CD8-positive, alpha-beta memory T cell (primary cell): ENCODE measurements at places on chromosomes 1 and 21. TPM values are rescaled to one million over a fixed set of nuclear protein-coding genes. Genes with fewer than 3 reads are reported as not detected.

DNA sequence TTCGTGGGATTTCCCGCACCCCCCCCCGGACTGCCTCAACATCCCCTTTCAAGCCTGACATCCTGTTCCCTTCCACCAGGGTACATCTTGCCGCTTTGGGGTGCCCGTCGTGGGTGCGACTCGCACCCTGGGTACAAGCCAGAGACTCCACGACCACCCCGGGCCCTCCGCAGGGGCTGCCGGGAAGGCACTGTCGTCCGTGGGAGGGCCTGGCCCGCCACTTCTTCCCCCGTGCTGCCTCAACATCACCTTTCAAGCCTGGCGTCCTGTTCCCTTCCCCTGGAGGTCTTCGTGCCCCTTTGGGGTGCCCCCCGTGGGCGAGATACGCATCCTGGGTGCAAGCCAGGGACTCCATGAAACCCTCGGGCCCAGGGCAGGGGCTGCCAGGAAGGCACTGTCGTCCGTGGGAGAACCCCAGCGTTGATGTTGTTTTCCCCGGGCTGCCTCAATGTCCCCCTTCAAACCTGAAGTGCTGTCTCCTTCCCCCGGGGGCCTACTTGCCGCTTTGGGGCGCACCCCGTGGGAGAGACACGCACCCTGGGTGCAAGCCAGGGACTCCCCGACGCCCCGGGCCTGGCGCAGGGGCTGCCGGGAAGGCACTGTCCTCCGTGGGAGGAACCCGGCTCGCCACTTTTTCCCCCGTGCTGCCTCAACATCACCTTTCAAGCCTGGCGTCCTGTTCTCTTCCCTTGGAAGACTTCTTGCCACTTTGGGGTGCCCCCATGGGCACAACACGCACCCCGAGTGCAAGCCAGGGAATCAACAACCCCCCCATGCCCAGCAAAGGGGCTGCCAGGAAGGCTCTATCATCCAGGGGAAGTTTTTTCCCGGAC, 138.6 kb downstream of the LIPI start:
- H3K27me3 ChIP-seq = no peaks in the 10 kb centered on the region
- H3K4me3 ChIP-seq = no peak overlapping the region
- no peak overlapping the region for H3K27ac ChIP-seq
- H3K36me3 ChIP-seq = no peaks in the 10 kb centered on the region
- no peak for DNase-seq

The LRRC71 gene
- polyA plus RNA-seq = not detected

DNA sequence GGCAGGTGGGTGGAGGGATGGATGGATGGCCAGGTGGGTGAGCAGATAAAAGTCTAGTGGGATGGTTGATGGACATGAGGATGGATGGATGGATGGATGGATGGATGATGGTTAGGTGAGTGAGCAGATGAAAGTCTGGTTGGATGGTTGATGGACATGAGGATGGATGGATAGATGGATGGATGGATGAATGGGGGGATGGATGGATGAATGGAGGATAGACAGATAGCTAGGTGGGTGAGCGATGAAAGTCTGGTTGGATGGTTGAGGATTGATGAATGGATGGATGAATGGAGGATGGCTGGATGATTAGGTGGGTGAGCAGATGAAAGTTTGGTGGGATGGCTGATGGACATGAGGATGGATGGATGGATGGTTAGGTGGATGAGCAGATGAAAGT, 9.0 kb upstream of the ARHGEF19 start:
- H3K27me3 ChIP-seq = no peaks in the 10 kb centered on the region
- no peaks in the 10 kb centered on the region for H3K36me3 ChIP-seq
- H3K4me3 ChIP-seq = no peak overlapping the region
- H3K27ac ChIP-seq = no peak overlapping the region
- H3K4me1 ChIP-seq = peaks cover 7% of the 10 kb centered on the region
- no peak for DNase-seq

DNA sequence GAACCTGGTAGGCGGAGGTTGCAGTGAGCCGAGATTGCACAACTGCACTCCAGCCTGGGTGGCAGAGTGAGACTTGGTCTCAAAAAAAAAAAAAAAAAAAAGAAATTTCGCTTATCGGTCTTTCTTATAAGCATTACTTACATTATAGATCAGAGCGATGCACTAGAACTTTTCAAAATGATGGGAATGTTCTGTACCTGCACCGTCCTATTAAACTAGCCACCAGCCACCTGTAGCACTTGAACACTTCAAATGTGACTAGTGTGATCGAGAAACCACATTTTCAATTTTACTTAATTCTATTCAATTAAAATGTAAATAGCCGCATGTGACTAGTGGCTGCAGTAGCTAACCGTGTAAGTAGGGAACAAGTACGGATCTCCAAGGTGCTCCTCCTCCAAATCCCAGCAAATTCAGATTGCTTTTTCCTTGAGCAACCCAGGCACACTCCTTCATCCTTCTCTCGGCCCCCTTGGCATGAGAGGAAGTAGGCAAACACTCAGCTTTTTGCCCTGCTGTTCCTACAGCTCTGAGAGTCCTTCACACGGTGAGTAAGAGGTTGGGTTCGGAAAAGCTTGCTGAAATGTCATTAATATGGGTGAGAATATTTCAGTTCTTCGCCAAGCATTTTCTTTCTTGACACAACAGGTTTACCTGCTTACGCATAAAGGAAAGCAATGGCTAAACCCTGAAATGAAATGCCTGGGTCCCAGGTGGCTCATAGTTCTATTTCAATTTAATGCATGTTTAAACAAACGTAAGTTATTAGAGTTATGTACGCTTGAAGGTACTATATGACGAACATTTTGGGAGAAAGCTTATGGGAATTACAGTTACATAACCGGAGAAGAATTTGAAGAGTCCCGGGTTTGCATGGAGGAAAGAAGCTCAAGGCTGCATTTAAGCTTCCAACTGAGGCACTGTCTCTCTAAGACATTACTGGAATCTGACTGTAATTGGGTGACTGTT, 69.5 kb upstream of the HUNK start:
- H3K27me3 ChIP-seq = peaks cover 3% of the 10 kb centered on the region
- no peak for DNase-seq
- no peaks in the 10 kb centered on the region for H3K4me1 ChIP-seq
- no peaks in the 10 kb centered on the region for H3K36me3 ChIP-seq
- no peak overlapping the region for H3K4me3 ChIP-seq
- no peak overlapping the region for H3K27ac ChIP-seq

DNA sequence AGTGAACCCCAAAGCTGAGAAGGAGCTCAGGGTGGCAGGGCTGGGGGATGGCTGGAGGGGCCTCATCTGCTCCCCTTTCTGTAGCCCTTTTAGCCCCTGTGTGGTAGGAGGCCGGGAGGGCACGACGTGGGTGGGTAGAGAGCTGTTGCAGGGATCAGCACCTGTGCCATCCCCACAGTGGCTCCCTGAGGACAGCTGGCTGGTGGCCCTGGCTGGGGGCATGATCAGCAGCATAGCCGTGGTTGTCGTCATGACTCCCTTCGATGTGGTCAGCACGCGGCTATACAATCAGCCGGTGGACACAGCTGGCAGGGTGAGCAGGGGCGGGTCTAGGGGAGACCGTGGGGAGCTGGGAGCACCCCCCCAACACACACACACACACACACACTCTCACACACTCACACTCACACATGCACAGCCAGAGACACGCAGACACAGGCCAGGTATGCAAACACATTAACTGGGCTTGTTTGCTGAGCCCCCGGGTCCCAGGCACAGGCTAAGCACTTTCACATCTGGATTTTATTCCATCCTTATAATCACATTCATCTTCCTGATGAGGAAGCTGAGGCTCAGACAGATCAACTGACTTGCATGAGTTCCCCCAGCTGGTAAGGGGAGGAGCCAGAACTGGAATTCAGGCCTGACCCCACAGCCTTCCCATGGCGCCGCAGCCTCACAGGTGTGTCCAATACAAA, 2.5 kb downstream of the SLC25A34 start:
- H3K4me3 ChIP-seq = no peak overlapping the region
- no peak overlapping the region for H3K27ac ChIP-seq
- no peaks in the 10 kb centered on the region for H3K36me3 ChIP-seq
- H3K27me3 ChIP-seq = no peaks in the 10 kb centered on the region
- DNase-seq = no peak

GRCh38 chr1:235902677-235903542, 36.2 kb upstream of the LYST start:
- DNase-seq = no peak
- H3K27ac ChIP-seq = no peak overlapping the region
- no peaks in the 10 kb centered on the region for H3K4me1 ChIP-seq
- no peaks in the 10 kb centered on the region for H3K27me3 ChIP-seq
- H3K36me3 ChIP-seq = no peaks in the 10 kb centered on the region

DNA sequence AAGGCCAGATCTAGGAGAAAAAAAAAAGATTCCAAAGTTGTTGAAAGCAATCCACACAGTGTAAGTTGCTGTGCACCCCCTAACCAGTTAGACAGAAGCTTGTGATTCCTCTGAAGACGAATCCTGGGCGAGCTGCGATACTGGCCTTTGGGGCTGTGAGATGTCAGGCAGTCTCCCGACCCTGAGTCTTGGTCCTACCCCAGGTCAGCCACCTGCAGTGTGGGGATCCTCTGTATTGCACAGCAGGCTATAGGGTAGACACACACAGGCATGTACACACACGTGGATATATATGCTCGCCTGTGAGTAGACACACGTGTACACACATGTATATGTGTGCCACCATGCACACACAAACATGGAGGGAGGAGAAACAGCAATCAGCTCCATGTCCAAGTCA, 12.9 kb downstream of the ACTRT2 start:
- peaks cover 18% of the 10 kb centered on the region for H3K4me1 ChIP-seq
- H3K27ac ChIP-seq = no peak overlapping the region
- DNase-seq = no peak
- H3K36me3 ChIP-seq = no peaks in the 10 kb centered on the region
- H3K4me3 ChIP-seq = no peak overlapping the region
- no peaks in the 10 kb centered on the region for H3K27me3 ChIP-seq

DNA sequence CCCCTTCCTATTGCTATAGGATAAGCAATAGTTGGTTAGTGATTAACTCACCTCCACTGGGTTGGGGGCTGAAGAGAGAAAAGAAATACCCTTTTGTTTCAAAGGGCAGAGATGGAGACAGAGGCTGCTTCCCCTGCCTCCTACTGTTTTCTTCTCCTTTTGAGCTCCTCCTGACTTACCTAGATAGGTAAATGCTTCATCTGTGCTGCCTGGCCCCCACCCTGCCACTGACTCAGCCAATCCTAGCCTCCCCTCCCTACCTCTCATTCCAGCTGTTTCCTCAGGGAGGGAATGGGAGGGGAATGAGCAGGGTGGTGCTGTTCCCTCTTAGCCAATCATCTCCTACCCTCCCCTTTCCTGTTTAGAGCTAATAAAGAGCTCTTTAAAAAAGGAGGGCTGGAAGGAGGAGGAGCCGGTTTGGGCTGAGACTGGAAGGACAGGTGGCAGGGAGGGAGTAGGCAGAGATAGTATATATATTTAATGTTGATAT, at the start of gene C1orf116:
TSS of gene C1orf116 (minus strand) at position 229 of the 490 bp plus-strand sequence. CDS start 5,158 bp downstream, outside the sequence.
- no peaks in the 10 kb centered on the region for H3K36me3 ChIP-seq
- no peak within 1 kb of the TSS for H3K27ac ChIP-seq
- H3K4me1 ChIP-seq = no peaks in the 10 kb centered on the region
- no peak within 1 kb of the TSS for H3K4me3 ChIP-seq
- H3K27me3 ChIP-seq = no peaks in the 10 kb centered on the region

DNA sequence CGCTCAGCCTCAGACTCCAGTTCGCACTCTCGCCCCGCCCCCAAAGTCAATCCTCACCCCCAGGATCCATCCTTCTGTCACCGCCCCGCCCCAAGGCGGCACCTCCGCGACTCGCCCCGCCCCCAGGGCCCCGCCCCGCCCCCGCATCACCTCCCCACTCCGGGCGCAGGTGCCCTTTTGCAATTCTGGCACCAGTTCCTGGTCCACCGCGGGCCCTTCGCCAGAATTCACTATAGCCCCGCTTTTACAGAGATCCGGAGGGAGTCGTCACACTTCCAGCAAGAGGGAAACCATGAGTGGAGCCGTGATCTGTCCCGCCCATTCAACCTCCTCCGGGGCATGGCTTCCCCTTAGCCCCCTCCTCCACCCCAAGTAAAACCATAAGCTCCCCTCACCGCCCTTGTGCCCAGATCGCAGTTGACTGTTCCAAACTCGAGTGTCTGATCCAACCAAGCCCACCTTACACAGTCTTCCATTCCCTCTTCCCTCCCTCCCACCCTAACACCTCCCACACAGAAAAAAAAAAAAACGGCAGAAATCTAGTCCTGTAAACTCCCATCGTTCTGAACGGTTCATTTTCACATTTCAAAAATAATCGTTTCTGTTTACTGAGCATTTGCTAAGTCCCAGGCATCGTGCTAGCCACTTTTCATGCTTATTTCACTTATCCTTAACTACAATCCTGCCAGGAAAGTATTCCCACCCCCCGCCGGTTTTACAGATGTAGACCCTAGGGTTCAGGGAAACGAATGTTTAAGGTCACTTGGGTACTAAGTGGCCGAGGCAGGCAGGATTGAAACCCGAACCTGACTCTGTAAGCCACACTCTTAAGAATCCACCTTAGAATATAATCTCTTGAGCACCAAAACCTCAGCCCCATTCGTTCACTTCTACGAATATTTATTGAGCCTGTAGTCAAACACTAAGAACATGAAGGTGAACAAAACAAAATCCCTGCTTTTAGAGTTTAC, 1.3 kb upstream of the DNAJC16 start:
- peak overlapping the region; percentile 71 for H3K4me3 ChIP-seq
- no peaks in the 10 kb centered on the region for H3K27me3 ChIP-seq
- no peaks in the 10 kb centered on the region for H3K36me3 ChIP-seq
- no peak for DNase-seq
- peaks cover 21% of the 10 kb centered on the region for H3K4me1 ChIP-seq
- H3K27ac ChIP-seq = peak overlapping the region; percentile 90

DNA sequence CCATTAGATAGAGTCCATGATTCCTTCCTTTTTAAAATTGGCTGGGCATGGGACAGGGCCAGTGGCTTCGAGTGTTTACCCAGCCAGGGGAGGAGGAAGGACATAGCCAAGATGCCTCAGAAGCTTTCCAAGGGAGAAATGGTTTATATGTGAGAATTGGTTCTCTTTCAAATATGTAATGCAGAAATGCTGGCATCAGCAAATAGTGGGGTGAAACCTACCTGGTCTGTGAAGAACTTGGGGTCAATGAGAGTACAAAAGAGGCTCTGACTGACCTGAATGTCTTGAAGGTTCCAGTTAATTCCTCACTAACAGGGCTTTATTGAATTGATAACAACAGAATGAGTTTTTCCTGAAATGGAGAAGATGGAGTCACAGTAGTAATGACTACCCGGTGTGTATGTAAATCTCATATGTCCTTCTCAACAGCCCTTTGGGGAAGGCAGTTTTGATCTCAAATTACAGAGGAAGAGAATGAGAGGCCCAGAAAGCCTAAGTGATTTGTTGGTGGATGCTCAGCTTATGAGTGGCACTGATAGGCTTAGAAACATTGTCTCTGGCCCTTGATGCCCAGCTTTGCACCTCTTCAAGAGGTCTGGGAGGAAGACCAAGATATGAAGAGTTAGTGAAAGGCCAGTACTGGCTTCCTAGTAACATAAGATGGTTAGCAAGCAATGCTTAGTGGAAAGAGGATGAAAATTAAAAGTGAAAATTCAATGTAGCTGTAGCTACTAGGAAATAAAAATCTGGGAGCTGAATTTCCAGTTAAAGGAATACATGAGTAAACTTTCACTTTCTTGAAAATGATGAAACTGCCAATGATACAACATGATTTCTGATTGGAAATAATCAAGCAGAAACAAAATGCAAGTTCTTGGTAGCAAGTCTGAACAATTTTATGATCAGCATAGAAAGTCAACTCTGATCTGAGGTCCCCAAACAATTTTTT, 2.7 kb downstream of the ATF3 start:
- H3K36me3 ChIP-seq = no peaks in the 10 kb centered on the region
- H3K27ac ChIP-seq = no peak overlapping the region
- peaks cover 31% of the 10 kb centered on the region for H3K27me3 ChIP-seq
- H3K4me3 ChIP-seq = no peak overlapping the region
- H3K4me1 ChIP-seq = peaks cover 24% of the 10 kb centered on the region
